ENCODE measurements at places on chromosomes 1 and 21.

GRCh38 chr1:159009287-159009686 lies 420 bp upstream of the IFI16 start:
- no peak for DNase-seq

- no peak for DNase-seq
Observed at GRCh38 chr21:34612557-34612956, 2.4 kb downstream of the RCAN1 start.

- no peak for DNase-seq
Observed at GRCh38 chr1:166377896-166378295, 211.1 kb upstream of the FAM78B start.

GRCh38 chr1:186618401-186619170 lies 61.6 kb downstream of the PTGS2 start:
- DNase-seq = no peak

- no peak for DNase-seq
Observed at GRCh38 chr1:206932177-206932576, 10.4 kb upstream of the FCMR start.

GRCh38 chr1:201126832-201127754 lies at the start of gene ASCL5:
TSS of gene ASCL5 (minus strand) at chr1:201127184. CDS start at chr1:201115372, 11,812 bp downstream.
- DNase-seq = no peak

DNA sequence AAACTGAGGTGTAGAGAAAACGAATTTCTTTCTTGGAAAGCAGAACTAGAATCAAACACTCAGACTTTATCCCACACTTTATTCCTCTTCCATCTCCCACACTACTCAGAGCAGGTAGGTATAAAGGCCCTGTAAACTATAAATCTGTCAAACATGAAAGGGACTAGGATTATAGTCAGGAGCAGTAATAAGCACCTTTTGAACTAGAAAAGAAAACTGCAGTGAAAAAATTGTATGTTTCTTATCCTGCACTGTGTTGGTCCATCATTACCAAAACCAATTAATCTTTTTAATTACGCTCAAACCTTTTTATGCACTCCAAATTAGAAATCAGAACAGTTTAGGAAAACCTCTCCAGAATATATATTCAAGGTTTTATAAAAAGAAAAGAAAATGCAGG lies 47.6 kb downstream of the LPAR3 start:
- no peak for DNase-seq

DNA sequence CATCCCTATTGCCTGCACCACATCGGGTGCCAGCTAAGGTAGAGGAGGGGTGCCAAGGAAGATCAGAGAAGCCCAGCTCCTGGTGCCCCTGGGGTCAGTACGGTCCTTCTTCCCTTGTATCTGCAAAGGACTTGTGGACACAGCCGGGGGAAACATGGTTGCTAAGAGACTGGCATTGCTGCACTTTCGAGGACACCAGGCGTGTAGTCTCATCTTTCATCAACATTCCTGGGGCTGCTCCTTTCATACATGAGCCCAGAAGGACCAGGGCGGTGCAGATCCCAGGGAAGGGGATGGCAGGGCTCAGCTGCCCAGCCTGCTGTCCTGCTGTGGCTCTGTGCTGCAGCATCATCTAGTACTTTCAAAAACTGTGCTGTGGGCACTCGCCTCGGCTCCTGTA lies 61.0 kb downstream of the RUNX1 start:
- no peak for DNase-seq

GRCh38 chr1:10724052-10724494 lies 72.4 kb downstream of the CASZ1 start:
- no peak for DNase-seq

GRCh38 chr1:55215194-55216021 lies at the start of gene USP24:
TSS of gene USP24 (minus strand) at chr1:55215364. CDS start at chr1:55215113, 251 bp downstream.
- peak; percentile 65 for DNase-seq

DNA sequence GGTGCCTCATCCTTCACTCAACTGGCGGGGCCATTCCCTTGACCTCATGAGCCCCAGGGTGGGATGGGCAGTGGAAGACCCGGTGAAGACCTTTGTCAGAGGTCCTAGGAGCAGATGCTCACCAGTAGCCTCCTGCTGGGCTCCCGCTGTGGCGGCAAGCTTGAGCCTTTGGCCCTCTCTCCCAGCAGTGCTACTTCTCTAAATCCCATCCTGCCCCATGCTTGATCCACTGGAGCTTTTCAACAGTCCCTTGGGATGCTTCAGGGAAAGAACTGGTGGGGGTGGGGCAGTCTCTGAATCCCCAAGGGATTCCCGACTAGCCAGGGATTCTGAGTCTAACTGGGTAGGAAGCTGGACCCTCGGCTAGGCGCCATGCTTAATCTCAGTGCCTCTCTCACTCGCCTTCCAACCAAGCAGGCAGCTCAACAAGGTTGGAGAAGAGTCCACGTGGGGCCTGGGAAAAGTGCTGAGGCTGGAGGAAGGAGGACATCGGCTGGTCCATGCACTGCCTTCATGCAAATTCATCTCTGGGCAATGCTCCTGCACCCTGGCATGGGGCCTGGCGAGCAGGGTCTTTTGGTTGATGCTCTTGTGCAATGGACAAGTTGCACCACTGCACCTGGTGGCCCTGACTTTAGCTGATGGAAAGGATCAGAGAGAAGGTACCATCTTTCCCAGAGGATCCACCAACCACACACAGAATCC lies 190.3 kb downstream of the GRIK3 start:
- no peak for DNase-seq

DNA sequence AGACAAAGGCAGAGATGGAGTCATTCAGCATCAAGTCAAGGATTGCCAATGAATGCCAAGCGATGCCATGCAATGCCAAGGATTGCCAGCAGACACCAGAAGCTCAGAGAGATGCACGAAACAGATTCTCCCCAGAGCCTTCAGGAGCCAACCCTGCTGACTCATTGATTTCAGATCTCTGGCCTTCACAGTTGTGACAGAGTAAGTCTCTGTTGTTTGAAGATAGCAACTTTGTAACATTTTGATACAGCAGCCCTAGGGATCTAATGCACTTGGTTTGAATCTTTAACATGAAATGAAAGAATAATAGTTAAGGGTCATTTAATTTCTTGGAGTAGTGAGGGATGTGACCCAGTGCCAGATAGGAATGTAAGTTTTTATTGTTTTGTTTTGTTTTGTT lies 287.4 kb upstream of the RUNX1 start:
- no peak for DNase-seq

- no peak for DNase-seq
Observed at GRCh38 chr1:1776672-1777582, 1.3 kb downstream of the NADK start.

GRCh38 chr1:19744335-19744743 lies 55.4 kb downstream of the TMCO4 start:
- no peak for DNase-seq

GRCh38 chr1:208181364-208181763 lies 62.8 kb downstream of the PLXNA2 start:
- no peak for DNase-seq

DNA sequence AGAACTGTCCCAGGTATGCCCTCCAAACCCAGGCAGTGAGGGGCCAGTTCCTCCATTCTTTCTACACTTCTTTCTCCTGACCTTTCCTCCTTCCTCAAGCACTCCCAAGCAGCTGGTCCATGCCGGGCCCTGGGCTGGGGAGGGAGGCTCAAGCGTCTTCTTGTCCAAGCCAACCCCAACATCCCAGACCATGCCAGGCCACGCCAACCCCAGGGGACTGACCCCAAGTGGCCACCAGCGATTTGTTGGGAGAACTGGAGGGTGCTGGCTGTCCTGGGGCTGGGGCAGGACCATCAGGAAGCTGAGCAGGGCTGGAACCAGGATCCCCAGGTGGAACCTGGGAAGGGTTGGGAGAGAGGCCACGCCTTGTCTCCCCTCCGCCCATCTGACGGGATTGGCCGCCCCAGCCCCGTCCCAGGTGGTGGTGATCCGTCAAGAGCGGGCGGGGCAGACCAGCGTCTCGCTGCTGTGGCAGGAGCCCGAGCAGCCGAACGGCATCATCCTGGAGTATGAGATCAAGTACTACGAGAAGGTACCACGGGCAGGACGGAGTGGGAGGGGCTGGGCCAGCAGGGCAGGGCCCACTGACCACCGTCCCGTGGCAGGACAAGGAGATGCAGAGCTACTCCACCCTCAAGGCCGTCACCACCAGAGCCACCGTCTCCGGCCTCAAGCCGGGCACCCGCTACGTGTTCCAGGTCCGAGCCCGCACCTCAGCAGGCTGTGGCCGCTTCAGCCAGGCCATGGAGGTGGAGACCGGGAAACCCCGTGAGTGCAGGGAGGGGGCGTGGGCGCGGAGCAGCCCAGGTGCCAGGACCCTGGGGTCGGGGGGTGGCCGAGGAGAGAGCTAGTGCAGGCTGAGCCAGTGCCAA lies 29.9 kb downstream of the EPHA8 start:
- no peak for DNase-seq

- no peak for DNase-seq
Observed at GRCh38 chr1:166937962-166938361, 37.4 kb downstream of the ILDR2 start.

DNA sequence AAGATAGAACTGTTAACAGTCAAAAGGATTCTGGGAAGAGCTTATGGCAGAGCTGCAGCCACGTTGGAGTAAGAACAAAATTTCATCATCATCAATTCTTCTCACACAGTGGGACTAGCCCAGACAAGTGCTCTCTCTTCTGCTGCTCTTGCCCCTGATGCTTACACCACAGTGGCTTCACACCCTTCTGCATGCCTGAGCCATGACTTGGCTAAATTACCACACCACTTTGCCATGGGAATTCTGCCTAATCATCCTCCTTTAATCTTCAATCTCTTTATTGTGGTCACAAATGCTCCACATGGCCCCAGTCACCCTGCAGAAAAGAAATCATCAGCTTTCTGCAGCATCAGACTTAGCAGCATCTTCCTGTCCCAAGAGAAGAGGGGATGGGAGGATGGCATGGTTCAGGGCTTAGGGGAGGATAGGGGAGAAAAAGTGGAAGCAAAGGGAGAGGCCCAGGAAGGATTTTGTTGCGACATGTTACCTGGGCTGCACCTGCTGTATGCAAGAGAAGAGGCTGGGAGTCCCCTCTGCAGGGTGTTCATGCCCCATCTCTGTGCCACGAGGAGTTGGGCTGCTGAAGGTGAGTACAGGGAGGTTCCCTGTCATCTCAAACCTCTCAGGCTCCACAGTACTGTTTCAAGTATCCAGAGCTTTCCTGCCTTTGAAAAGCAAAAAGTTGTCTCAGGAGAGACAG lies 9.0 kb upstream of the RPTN start:
- no peak for DNase-seq

DNA sequence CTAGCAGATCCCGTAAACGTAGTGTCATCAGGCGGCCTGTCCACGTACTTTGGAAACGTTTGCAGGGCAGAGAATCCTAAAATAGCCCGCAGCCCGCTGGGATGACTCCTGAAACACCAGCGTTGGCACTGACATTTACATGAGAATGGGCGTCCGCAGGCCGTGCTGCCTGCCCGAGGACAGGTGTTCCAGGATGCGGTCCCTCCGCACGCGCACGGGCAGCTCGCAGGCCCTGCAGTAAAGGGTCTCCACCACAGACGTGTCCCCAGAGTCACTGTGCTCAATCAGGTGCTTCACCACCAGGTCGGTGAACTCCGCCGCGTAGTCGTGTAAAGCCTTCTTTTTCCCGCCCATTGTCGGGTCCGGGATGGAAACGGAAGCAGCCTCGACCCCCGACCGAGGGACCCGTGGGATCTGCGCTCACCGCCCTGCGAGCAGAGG lies 5.8 kb upstream of the CCDC27 start:
- DNase-seq = no peak

- no peak for DNase-seq
Observed at GRCh38 chr1:163774978-163775620, 453.3 kb downstream of the NUF2 start.

DNA sequence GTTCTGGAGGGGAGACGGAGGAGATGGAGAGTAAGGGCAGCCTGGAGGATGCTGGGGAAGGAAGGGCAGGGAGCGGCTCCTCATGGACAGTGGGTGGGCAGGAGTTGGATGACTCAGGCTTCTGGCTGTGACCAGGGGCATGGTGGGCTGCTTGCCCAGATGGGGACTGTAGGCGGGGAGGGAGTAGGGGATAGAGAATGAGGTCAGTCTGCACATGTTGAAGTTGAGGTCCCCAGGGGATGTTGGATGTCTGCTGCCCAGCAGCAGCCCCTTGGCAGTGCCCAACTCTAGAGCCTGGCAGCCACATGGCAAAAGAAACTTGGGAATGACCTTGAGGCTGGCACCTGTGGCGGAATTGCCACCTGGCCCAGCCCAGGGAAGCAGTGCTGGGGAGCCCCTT lies 6.4 kb downstream of the SELENON start:
- DNase-seq = no peak

DNA sequence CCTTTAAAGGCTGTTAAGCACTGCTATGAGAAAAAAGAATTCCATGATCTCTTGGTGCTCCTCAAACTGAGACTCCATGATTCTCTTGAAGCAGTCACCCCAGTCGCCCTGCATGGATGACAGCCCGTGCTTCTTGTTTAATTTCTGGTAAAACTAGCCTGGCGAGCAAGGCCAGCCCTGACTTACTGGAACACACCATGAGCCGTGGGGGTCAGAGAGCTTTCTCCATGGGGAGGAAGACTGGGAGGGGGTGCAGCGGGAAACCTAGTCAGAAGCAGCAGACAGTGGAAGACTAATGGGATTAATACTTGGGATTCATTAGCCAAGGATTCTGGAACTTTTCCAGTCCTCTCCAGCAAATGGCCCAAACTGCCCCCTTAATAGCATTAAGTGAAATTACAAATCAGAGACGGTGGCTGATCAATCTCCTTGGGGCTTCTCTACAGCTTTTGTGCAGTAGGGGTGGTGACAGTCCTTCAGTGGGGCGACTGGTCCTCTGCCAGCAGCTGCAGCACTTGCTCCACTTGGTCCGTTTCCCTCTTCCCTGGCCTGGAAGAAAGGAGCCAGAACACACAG lies 57.2 kb upstream of the LRRN2 start:
- peak; percentile 39 for DNase-seq

Data from BE2C (cell line).